Muscle of leg (tissue), 16 donors: ENCODE measurements at places on chromosomes 2 and 18. TPM values are rescaled to one million over a fixed set of nuclear protein-coding genes. Genes with fewer than 3 reads are reported as not detected.
A peak's percentile ranks its signal among the peaks of the same experiment; 100 is the strongest.

The IL36RN gene
- not detected for total RNA-seq

The PCARE gene
- total RNA-seq = 0.09 TPM

The ADCY3 gene
- 19.7 TPM for total RNA-seq

The GCG gene
- 16.6 TPM for total RNA-seq

The KLHL41 gene
- total RNA-seq = 2,102 TPM

- peak overlapping the region; percentile 69 for H3K27ac ChIP-seq
- DNase-seq = peak; percentile 75
- no peaks in the 10 kb centered on the region for H3K4me1 ChIP-seq
- no peaks in the 10 kb centered on the region for H3K27me3 ChIP-seq
These were observed 235.6 kb downstream of the CPS1 start for GRCh38 chr2:210792000-210792399.

- H3K36me3 ChIP-seq = no peaks in the 10 kb centered on the region
- no peaks in the 10 kb centered on the region for H3K27me3 ChIP-seq
- no peak overlapping the region for H3K4me3 ChIP-seq
- no peak for DNase-seq
- no peak overlapping the region for H3K27ac ChIP-seq
These were observed 23.8 kb upstream of the CCL20 start for GRCh38 chr2:227789803-227790202.

DNA sequence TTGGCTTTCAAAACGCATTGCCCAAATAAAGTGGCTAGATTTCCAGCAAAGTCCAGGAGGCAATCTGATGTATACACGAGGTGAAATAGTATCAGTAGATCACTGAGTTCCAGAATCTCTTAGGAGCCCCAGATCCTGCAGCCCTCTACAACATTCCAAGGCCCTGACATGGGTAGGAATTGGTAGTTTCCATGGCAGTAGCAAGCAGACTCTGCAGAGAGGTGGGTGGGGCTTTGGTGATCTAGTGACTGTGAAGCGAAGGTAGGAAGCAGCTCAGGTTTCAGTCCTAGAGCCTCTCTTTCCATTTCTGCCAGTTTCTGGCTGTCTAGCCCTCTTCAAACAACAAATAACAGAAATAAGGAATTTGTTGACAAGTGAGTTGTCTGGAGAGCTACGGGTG, 13.8 kb upstream of the SGPP2 start:
- no peak overlapping the region for H3K4me3 ChIP-seq
- no peaks in the 10 kb centered on the region for H3K4me1 ChIP-seq
- no peak overlapping the region for H3K27ac ChIP-seq
- no peaks in the 10 kb centered on the region for H3K36me3 ChIP-seq
- DNase-seq = no peak

GRCh38 chr18:706405-706804, 6.0 kb downstream of the ENOSF1 start:
- peaks cover 3% of the 10 kb centered on the region for H3K4me1 ChIP-seq
- no peak for DNase-seq
- H3K36me3 ChIP-seq = peaks cover 16% of the 10 kb centered on the region
- no peak overlapping the region for H3K4me3 ChIP-seq
- H3K27ac ChIP-seq = no peak overlapping the region
- H3K27me3 ChIP-seq = no peaks in the 10 kb centered on the region

GRCh38 chr2:165147186-165148045, 56.4 kb downstream of the SCN3A start:
- H3K36me3 ChIP-seq = no peaks in the 10 kb centered on the region
- H3K27ac ChIP-seq = no peak overlapping the region
- no peaks in the 10 kb centered on the region for H3K27me3 ChIP-seq
- no peaks in the 10 kb centered on the region for H3K4me1 ChIP-seq

DNA sequence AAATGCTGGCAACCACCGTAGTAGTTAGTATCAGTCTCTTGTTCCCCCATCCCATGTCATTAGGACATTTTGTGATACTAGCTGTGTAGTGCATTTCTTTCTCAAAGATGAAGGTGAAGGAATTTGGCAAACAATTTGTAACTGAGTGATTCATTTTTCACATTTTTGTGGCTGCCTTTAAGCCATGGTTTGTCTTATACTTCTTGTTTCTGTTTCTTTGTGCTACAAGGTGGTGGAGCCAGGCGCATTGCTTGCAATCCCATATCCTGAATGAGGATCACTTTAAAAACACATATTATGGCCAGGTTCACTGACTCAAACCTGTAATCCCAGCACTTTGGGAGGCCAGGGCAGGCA, 40.6 kb downstream of the GPD2 start:
- H3K4me3 ChIP-seq = no peak overlapping the region
- H3K27ac ChIP-seq = no peak overlapping the region
- peaks cover 7% of the 10 kb centered on the region for H3K36me3 ChIP-seq
- DNase-seq = no peak
- H3K4me1 ChIP-seq = no peaks in the 10 kb centered on the region

GRCh38 chr2:183892315-183892941, 705.9 kb upstream of the ZNF804A start:
- no peaks in the 10 kb centered on the region for H3K27me3 ChIP-seq
- no peak overlapping the region for H3K27ac ChIP-seq
- H3K36me3 ChIP-seq = no peaks in the 10 kb centered on the region

- no peaks in the 10 kb centered on the region for H3K36me3 ChIP-seq
- H3K27ac ChIP-seq = no peak overlapping the region
- H3K27me3 ChIP-seq = no peaks in the 10 kb centered on the region
- H3K4me1 ChIP-seq = peaks cover 28% of the 10 kb centered on the region
- H3K4me3 ChIP-seq = no peak overlapping the region
- DNase-seq = peak; percentile 93
These were observed 56.7 kb downstream of the ALPK2 start for GRCh38 chr18:58572181-58572580.
